NCI-H2107 (cell line): ENCODE measurements at places on chromosomes 1 and 21.

DNA sequence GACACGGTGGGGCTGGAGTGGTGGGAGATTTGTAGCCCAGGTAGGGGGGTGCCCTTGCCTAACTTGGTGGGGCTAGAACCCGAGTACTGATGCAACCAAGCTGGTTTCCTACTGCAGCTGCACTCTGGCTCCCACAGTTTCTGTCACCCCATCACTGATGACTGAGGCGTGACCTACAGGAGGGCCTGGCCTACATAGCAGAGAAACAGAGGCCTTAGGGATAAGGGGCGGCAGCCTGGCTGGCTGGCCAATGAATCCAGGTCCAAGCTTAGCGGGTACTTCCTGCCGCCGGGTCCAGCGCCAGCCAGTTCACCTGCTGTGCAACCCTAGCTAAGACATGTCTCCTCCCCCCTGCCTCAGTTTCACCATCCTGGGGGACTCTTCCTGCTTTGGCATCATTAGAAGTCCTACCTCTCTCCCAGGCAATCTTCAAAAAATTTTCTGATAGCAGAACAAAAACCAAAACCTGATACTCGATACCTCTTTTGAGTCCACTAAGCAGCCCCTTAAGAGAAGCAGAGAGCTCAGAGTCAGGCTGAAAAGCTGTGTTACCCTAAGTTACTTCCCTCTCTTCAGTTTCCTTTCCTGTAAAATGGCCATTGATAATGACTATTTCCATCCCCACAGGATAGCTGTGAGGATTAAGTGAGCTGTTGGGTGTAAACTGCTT is 27.3 kb upstream of the RNF19B start:
- DNase-seq = no peak

DNA sequence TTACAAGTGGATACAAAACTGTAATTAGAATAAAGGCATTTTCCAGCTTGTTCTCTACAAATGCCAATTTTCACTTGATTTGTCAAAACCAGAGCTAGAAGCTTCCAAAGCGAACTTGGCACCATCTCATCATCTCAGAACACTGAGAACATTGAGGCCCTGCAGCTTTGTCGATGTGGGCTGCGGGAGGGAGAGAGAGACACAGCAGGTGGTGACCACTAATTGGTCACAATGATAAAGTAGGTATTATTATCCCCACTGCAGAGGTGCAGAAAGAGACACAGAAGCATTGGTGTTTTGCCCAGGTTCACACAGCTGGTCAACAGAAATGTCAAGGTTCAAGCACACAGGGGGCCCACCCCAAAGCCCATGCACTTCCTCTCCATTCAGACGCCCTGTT is 72.2 kb upstream of the KRTAP19-8 start:
- DNase-seq = no peak

GRCh38 chr21:46559291-46559983 is 45.4 kb downstream of the S100B start:
- no peak for DNase-seq

DNA sequence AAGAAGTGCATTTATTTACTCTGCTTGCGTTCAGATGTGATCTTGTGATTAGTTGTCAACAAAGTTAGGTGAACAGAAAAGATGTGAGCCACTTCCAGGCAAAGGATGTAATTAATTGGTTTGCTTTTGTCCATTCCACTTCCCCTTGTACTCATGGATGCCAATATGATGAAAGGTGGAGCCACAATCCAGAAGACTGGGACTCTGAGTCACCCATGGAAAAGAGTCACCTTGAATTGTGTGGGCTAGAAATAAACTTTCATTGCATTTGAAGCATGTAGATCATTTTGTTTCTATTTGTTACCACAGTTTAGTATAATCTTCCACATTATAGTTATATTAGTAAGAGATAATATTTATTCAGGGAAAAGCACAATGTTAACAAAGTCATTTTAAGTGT is 684.2 kb downstream of the LTN1 start:
- no peak for DNase-seq

GRCh38 chr1:39204441-39205081 is at the start of gene MACF1:
MACF1 (plus strand) TSS chr1:39204695; CDS start chr1:39205023, 328 bp downstream.
- DNase-seq = no peak

GRCh38 chr1:172673761-172674160 is 14.9 kb downstream of the FASLG start:
- DNase-seq = no peak

DNA sequence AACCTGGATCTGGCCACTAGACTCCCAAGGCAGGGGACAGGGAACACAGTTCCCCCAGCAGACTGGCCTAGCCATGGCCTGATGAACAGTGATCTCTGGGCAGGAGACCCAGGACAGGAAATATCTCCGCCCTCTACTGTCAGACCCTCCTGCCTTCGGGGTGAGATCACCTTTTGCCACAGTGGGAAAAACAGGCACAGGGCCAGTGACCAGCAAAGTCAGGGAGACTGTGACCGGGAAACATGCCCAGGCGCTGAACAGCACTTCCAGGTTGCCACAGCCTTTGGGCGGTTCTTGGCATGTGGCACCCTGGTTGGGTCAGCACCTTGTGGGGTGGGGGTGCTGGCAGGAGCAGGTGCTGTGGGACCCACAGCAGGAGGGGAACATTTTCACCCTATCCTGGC is 8.9 kb upstream of the ZNF669 start:
- DNase-seq = no peak

DNA sequence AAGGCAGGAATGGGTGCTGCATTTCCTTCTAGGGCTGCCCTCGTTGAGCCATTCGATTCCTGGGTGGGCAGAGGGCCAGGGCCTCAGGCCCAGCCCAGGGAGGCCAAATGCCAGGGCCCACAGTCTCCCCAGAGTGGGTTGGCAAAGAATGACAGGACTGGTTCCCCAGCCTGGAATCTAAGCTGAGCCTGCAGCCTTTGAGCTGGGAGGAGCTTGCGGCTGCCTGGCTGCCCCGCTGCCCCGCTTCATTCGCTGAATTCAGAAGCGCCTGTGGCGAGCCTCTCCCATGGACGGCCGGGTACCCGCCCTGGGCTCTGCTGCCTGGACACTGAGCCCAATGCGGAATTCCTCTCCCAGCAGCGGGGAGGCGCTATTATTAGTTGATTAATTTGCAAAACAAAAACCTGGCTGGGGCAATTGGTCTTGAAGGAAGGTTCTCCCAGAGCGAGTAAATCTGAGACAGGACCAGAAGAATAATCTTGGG is 32.3 kb upstream of the TARDBP start:
- DNase-seq = no peak

GRCh38 chr1:231676487-231676886 is 49.9 kb downstream of the DISC1 start:
- DNase-seq = no peak

GRCh38 chr21:41759926-41760325 is 6.9 kb downstream of the RIPK4 start:
- DNase-seq = no peak

GRCh38 chr21:17513214-17514123 is 626 bp downstream of the CXADR start:
- peak; percentile 40 for DNase-seq

- peak; percentile 77 for DNase-seq
These were observed 505 bp downstream of the CLSPN start for GRCh38 chr1:35769188-35769758.

DNA sequence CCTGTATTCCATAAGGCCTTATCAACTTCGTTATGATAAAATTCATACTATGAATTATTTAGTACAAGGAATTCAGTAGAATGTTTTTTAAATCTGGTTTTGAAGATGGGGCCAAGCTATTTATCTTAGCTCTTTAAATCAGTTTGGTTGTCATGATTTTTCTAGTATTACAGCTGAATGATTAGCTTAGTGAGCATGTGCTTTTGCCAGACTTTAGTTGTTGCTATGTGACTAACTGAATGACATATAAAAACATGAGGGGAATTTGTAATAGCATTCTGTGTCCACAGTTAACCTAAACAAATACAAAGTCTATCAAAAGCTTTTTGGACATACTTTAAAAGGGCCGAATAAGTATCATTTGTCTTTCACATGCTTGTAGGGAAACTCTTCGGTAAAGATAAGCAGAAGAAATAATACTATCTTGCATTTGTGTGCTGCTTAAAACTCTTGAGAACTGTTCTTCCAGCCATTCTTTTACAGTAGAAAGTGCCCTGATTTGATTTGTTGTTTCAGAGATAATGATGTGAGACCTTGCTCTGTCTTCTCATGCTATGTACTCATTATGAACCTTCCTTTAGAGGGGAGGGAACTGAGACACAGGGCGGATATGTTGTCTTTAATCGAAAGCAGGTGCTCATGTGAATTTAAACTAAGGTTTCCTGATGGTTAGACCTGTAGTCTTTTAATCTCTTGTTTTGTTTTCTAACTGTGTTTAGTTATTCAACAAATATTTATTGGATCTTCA is 18.8 kb downstream of the NEK7 start:
- DNase-seq = no peak

DNA sequence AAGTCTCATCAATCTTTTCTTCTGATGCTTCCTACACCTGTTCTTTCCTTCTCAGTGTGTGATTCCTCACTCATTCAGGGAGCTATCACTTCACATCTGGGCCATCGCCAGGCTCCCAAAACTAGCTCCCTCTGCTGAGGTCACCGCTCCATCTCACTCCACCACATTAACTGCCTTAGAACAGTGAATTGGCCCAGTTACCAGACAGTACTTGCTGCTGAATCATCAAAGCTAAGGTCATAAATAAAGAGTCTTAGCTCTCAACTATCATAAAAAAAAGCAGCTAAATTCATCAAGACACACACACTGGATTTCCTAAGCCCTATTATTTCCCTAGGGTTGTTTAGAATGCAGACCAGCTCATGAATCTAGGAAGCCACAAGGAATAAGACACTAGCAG is 18.8 kb upstream of the SRM start:
- no peak for DNase-seq

DNA sequence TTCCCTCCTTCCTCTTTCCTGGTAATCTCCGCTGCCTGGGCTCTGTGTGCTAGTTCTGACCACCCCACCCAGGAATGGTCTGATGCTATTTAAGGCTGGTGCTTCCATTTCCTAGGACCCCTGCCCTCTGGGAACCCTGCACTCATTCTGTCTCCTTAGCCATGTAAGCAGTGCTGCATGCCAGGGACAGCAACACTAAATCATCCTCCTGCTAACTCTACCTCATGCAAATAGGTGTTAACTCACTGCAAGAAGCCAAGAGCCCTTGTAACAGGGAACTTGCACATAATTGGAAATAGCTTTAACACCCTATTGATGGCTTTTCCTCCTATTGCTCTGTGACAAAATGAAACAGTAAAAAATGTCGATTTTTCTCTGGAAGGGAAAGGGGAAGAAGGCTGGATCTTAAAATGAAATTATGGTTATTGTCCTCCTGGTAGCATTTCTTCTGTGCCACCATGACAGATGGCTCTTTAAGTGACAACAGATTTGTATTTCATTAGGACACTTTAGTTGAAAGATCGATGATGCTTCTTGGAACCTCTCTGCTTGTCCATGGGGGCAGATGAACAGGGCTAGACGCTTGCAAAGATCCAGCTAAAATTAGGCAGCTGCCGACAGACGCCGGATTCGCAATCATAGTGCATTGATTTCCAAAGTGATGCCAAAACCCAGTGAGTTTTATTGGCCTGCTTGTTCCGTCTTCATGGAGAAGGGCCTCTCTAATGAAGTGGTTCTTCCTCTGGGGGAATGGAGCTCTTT is 551.7 kb downstream of the MATN1 start:
- DNase-seq = no peak

- no peak for DNase-seq
These were observed 3.4 kb downstream of the ZCCHC17 start for GRCh38 chr1:31300193-31300592.

- DNase-seq = no peak
These were observed 140.4 kb downstream of the COL24A1 start for GRCh38 chr1:86016076-86016759.

DNA sequence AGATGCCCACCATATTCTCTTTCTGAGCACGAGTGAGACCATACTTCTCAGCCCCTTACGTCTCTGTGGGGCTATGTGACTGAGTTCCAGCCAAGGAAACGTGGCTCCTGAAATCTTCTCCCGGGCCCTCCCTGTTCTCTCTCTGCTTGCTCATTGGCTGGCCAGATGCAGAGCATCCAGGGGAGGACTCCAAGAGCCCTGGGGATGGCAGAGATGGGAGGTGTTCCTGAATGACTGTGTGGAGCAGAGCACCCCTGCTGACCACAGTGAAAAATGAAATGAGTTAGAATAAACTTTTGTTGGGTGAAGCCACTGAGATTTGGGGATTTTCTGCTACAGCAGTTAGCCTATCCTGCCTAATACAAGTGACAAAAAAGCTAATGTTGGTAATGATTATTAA is 23.8 kb downstream of the KIAA0040 start:
- DNase-seq = no peak

DNA sequence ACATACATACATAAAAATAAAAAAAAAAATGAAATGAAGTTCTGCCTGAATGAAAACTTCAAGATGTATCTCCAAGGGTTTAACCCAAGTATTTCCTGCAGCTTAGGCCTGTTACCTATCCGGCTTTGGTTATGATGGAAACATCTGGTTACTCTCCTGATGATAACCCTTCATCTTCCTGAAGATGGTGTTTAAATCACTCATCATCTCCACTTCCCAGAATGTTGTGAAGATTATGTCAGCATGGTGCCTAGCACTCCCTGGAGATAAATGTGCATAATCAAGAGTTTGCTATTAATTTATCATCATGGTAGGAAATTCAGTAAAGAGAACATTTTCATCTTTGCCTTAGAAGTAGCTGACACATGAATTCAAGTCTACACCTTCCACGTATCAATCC is 52.9 kb upstream of the ZNF326 start:
- no peak for DNase-seq

DNA sequence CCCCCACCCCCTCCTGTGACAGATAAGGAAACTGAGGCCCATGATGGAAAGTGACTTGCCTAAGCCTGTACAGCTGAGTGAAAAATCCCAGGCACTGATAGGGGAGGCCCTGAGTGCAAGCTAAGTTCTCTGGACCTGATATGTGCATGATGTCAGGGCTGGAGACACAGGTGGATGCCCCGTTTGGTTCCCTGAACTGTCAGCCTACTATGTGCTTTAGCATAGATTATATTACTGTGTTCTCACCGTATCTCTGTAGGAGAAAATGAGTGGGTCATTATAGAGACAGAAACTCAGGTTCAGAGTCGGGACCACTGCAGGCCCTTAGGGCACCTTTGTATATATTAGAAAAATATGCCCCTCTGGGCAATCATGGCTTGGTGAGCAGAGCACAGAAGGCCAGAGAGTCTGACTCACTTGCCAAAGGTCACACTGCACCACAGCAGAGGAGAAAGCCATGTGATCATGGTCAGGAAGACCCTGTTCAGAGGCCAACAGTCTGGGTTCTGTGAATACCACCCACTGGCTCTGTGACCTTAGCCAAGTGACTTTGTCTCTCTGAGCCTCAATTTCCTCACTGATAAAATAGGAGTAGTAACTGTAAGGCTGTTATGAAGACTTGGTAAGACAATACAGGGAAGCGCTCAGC is 145.8 kb upstream of the WNT4 start:
- DNase-seq = no peak

GRCh38 chr1:51504806-51505525 is 14.1 kb downstream of the EPS15 start:
- no peak for DNase-seq
